Panc1 (cell line): ENCODE measurements at places on chromosomes 2 and 18. TPM values are rescaled to one million over a fixed set of nuclear protein-coding genes. Genes with fewer than 3 reads are reported as not detected.

- DNase-seq = no peak
- no peaks in the 10 kb centered on the region for H3K4me1 ChIP-seq
- H3K36me3 ChIP-seq = no peaks in the 10 kb centered on the region
- H3K27ac ChIP-seq = no peak overlapping the region
- H3K4me3 ChIP-seq = no peak overlapping the region
These were observed 188.0 kb upstream of the NT5C1B start for GRCh38 chr2:18777250-18777812.

The ERICH2 gene
- total RNA-seq = 0.74 TPM

- H3K36me3 ChIP-seq = no peaks in the 10 kb centered on the region
- H3K27me3 ChIP-seq = peaks cover 4% of the 10 kb centered on the region
- no peaks in the 10 kb centered on the region for H3K4me1 ChIP-seq
- H3K4me3 ChIP-seq = no peak overlapping the region
- no peak for DNase-seq
These were observed 137.9 kb downstream of the ICOS start for GRCh38 chr2:204074456-204074855.

DNA sequence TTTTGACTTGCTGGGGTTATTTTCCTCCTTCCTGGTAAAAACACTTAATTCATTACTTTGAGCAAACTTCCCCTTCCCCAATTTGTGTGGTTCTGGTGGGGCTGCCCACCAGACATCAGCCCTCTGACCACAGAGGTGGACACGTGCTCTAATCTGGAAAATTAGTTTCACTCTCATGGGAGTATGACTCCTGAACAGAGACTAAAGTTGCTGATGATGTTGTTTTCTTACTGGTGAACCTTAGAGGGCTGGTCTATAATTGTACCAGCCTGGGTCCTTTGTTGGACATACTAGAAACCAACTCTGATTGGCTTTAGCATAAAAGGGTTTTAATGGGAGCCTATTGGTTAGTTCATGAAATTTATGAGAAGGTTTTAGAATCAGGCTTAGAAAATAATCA lies 54.1 kb upstream of the ACYP2 start:
- H3K27me3 ChIP-seq = no peaks in the 10 kb centered on the region
- H3K4me3 ChIP-seq = no peak overlapping the region
- H3K36me3 ChIP-seq = no peaks in the 10 kb centered on the region
- no peaks in the 10 kb centered on the region for H3K4me1 ChIP-seq
- H3K27ac ChIP-seq = no peak overlapping the region
- no peak for DNase-seq

GRCh38 chr2:8488001-8488738 lies 193.7 kb upstream of the ID2 start:
- peaks cover 3% of the 10 kb centered on the region; the same call in 1 of the 2 replicates for H3K27me3 ChIP-seq
- no peak overlapping the region for H3K4me3 ChIP-seq
- no peaks in the 10 kb centered on the region for H3K4me1 ChIP-seq
- no peak for DNase-seq
- no peaks in the 10 kb centered on the region for H3K36me3 ChIP-seq

The M1AP gene
- total RNA-seq = not detected

GRCh38 chr18:2612996-2613395 lies 41.6 kb downstream of the NDC80 start:
- peaks cover 30% of the 10 kb centered on the region for H3K36me3 ChIP-seq
- no peak for DNase-seq
- no peak overlapping the region for H3K27ac ChIP-seq
- H3K4me3 ChIP-seq = no peak overlapping the region
- no peaks in the 10 kb centered on the region for H3K4me1 ChIP-seq
- no peaks in the 10 kb centered on the region for H3K27me3 ChIP-seq
